Activated CD4-positive, alpha-beta T cell treated with anti-CD3 and anti-CD28 coated beads for 24 hours (primary cell): ENCODE measurements at places on chromosomes 7 and 10.
A peak's percentile ranks its signal among the peaks of the same experiment; 100 is the strongest.

- DNase-seq, result peak; percentile 16
These were observed at the start of gene PIK3AP1 for GRCh38 chr10:96720422-96721206. Gene PIK3AP1, minus strand, starts transcription at chr10:96720514. Its CDS starts 120 bp downstream, at chr10:96720394.

DNA sequence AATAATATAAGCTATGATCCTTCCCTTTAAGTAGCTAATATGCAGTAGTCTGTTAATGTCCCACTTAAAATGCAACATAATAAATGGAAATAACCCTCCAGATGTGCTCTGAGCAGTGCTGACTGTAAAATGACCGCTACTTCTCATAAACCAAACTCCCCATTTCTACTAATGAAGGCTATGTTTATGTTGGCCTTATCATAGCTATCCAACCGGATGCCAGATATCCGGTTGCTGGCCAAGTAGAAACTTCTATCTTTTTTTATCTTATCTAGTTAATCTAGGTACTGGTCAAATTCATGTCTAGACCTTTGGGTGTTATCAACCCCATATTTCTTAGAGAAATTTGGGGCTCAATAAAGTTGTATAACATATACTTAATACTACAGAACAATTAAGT, 56.6 kb downstream of the CHRM2 start:
- DNase-seq, result no peak

- DNase-seq, result no peak
These were observed 165.5 kb downstream of the FAM107B start for GRCh38 chr10:14609178-14609577.

- DNase-seq, result no peak
These were observed 70.2 kb upstream of the MKX start for GRCh38 chr10:27815846-27816245.

DNA sequence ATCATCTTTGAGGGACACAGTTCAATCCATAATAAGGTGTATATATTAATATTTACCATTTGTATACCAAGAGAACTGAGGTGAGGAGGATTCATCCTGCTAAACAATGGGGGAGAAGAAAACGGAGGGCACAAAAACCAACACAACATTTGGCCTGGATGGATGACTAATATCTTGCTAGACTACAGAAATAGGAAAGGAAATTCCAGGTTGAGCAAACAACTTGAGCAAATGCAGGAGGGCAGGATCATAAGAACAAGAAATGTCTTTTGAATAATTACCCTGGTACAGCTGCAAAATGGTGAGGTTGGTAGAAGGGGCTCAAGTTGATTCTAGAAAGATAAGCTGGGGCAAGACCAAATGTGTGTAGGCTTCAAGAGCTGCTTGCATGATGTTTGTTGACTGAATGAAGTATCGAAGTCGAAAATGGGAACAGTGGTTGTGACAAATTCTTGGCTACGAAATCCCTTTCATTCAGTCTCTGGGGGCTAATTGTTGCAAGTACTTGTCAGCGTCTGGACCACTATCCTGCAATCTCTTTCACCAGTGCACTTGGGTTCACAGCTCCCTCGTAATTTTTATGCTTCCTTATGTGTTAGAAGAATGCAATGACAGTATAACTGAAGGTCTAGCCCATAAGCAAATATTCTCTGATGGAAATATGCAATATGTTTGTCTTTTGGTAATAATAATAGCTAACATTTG, 176.2 kb downstream of the PTEN start:
- DNase-seq, result no peak
